ENCODE measurements at places on chromosomes 3 and 15.

DNA sequence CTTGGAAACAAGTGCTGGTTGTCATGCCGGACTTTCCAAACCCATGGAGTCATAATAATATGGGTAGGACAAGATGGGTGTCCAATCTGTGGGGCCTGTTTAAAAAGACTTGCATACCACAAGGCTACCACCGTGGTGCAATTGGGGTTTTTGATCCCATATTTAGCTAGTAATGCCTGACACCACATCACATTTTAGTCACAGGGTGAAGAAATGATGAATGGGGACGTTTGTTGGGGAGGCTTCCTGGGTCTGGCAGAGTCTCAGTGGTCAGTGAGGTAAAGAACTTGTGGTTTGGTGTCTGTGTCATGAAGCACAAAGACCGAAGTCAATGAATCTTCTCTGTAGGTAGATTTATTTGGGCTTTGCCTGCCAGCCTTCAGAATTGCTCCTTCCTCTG lies 31.0 kb downstream of the P3H2 start:
- DNase-seq = no peak
- no peak overlapping the region for H3K4me3 ChIP-seq
- H3K27ac ChIP-seq = no peak overlapping the region
- H3K36me3 ChIP-seq = no peaks in the 10 kb centered on the region
- no peaks in the 10 kb centered on the region for H3K4me1 ChIP-seq

DNA sequence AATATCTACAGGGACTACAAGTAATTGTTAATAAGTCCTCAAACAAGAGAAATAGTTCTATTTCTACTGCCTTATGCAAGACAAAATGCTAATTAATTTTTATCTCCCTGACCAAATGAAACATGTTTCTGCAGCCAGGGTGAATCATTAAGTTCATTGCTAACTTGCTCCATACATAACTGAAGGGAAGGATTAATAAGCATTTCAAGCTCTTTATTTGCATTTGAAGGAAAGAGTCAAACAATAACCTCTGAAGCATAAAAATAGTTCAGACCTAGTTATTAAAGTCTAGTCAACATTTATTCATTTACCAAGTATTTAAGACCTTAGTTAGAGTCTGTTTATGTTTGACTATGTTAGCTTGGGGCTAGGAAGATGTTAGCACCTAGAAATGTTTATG lies 120.0 kb downstream of the ATP1B3 start:
- no peak for DNase-seq
- no peaks in the 10 kb centered on the region for H3K4me1 ChIP-seq
- no peak overlapping the region for H3K27ac ChIP-seq
- H3K36me3 ChIP-seq = peaks cover 3% of the 10 kb centered on the region
- H3K4me3 ChIP-seq = no peak overlapping the region
- H3K27me3 ChIP-seq = no peaks in the 10 kb centered on the region

- no peak overlapping the region for H3K27ac ChIP-seq
- peak overlapping the region; percentile 43 for H3K4me3 ChIP-seq
- peaks cover 94% of the 10 kb centered on the region for H3K27me3 ChIP-seq
- H3K4me1 ChIP-seq = peaks cover 44% of the 10 kb centered on the region
- no peak for DNase-seq
Observed at GRCh38 chr3:169663951-169664820, 674 bp upstream of the MECOM start.

GRCh38 chr3:157094301-157094700 lies 65.6 kb downstream of the CCNL1 start:
- H3K27ac ChIP-seq = no peak overlapping the region
- no peaks in the 10 kb centered on the region for H3K36me3 ChIP-seq
- no peak overlapping the region for H3K4me3 ChIP-seq
- no peak for DNase-seq
- peaks cover 6% of the 10 kb centered on the region for H3K4me1 ChIP-seq

- DNase-seq = no peak
- no peak overlapping the region for H3K27ac ChIP-seq
Observed at GRCh38 chr3:15215996-15216395, 9.9 kb downstream of the CAPN7 start.

DNA sequence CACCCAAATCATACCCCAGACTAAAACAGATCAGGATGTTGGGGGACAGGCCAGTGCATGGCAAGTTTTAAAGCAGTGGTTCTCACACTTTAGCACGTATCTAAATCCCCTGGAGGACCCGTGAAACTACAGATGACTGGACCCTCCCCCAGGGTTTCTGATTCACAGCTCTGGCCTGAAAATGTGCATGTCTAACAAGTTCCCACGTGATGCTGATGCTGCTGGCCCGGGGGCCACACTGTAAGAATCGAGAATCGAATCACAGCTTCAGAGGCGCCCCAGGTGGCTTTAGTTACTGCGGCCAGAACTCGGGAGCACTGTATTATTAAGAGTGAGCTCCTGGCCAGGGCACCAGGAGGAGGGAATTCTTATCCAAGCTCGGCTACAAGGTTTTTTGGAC lies 11.6 kb downstream of the ADAMTS17 start:
- DNase-seq = no peak
- H3K27me3 ChIP-seq = no peaks in the 10 kb centered on the region
- H3K36me3 ChIP-seq = no peaks in the 10 kb centered on the region

DNA sequence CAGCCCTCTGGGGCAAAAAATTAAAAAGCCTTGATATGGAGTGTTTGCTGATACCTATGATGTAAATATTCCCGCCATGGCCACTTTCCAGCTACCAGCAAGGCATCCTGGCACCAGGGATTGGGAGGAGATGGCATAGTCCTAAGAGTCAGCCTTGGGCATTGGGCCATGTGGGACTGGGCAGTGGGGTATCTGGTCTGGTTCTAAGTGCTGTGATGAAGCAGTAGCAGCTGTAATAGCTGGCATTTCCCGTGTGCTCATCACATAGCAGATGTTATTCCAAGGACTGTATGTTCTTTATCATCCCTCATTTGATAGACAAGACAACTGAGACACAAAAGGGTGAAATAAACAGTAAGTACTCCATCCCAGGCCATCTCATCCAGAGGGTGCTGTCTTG lies 6.9 kb upstream of the SACM1L start:
- H3K4me1 ChIP-seq = no peaks in the 10 kb centered on the region
- H3K36me3 ChIP-seq = peaks cover 12% of the 10 kb centered on the region
- no peak overlapping the region for H3K4me3 ChIP-seq
- DNase-seq = no peak

GRCh38 chr3:108067768-108068167 lies 23.1 kb downstream of the CD47 start:
- no peaks in the 10 kb centered on the region for H3K27me3 ChIP-seq
- no peak overlapping the region for H3K4me3 ChIP-seq
- DNase-seq = no peak
- no peaks in the 10 kb centered on the region for H3K4me1 ChIP-seq

- H3K4me3 ChIP-seq = no peak overlapping the region
- H3K36me3 ChIP-seq = peaks cover 4% of the 10 kb centered on the region
- no peaks in the 10 kb centered on the region for H3K27me3 ChIP-seq
Observed at GRCh38 chr3:125005676-125006075, 50.1 kb downstream of the HEG1 start.

DNA sequence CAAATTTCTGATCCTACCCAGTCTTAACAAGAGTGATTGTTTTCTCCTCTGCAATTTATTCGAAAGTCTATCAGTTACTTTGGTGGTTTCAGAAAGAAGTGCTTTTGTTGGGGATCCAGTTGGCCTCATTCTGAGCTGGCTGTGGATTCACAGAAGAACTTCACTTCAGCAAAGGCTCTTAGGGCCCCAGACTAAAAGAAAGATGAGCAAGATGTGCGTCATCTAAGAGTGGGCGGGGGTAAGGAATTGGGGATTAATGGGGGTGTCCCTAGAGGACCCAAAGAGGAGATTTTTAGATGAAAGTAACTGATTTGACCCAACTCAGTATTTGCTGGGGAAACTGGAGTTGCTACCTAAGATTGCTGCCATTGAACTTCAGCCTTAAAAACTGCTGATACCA lies 63.9 kb upstream of the TSEN2 start:
- H3K27ac ChIP-seq = no peak overlapping the region
- no peak for DNase-seq
- H3K27me3 ChIP-seq = no peaks in the 10 kb centered on the region
- H3K36me3 ChIP-seq = no peaks in the 10 kb centered on the region

GRCh38 chr15:51558411-51558810 lies 64.2 kb downstream of the DMXL2 start:
- no peaks in the 10 kb centered on the region for H3K27me3 ChIP-seq
- no peaks in the 10 kb centered on the region for H3K4me1 ChIP-seq
- no peak for DNase-seq
- H3K36me3 ChIP-seq = peaks cover 4% of the 10 kb centered on the region
- H3K27ac ChIP-seq = no peak overlapping the region

GRCh38 chr3:174862101-174862500 lies 3.0 kb downstream of the NAALADL2 start:
- H3K4me1 ChIP-seq = no peaks in the 10 kb centered on the region
- DNase-seq = no peak

- DNase-seq = no peak
- H3K4me1 ChIP-seq = no peaks in the 10 kb centered on the region
- no peaks in the 10 kb centered on the region for H3K27me3 ChIP-seq
- no peak overlapping the region for H3K4me3 ChIP-seq
- no peaks in the 10 kb centered on the region for H3K36me3 ChIP-seq
Observed at GRCh38 chr3:116341381-116341780, 103.9 kb downstream of the LSAMP start.

DNA sequence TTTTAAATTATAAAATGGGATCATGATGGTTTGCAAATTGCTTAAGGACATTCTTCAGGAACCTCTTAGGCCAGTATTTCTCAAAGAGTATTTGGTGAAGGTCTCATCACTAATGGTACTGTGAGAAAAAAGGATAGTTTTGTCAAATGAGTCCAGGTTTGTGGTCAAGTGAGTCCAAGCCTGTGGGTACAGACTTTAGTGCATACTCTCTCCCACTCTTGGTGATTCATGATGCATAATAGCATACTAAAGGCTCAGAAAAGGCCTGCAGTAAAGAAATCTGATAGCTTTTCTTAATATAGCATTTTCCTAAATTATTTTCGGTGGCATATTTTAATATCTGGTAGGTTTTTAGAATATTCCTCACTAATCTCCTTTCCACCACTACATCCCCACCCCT lies 20.0 kb downstream of the BOC start:
- H3K4me1 ChIP-seq = peaks cover 24% of the 10 kb centered on the region
- H3K4me3 ChIP-seq = no peak overlapping the region

GRCh38 chr3:185056908-185057307 lies 96.0 kb downstream of the C3orf70 start:
- H3K27me3 ChIP-seq = no peaks in the 10 kb centered on the region
- no peak for DNase-seq
- no peak overlapping the region for H3K4me3 ChIP-seq
- no peak overlapping the region for H3K27ac ChIP-seq
- H3K36me3 ChIP-seq = peaks cover 12% of the 10 kb centered on the region

GRCh38 chr3:182413061-182413460 lies 380.2 kb upstream of the ATP11B start:
- no peak for DNase-seq
- no peaks in the 10 kb centered on the region for H3K27me3 ChIP-seq
- H3K4me1 ChIP-seq = no peaks in the 10 kb centered on the region
- H3K4me3 ChIP-seq = no peak overlapping the region
- H3K27ac ChIP-seq = no peak overlapping the region

DNA sequence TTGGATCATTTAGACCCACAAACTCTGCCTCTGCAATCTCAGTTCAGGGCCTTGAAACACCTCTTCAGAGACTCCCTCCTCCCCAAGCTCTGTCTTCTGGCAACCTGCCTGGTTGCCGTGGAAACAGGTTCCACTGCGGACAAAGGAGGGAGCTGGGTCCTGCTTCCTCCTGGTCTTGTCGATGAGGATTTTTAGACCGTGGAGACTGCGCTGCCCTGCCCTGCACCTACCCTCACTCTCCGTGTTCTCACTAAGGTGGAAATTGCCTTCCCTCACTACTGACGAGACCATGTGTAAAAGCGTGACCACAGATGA lies at the start of gene RTP1:
TSS of gene RTP1 (plus strand) at position 152 of the 315 bp plus-strand sequence. CDS start at position 182, 30 bp downstream.
- no peak within 1 kb of the TSS for H3K27ac ChIP-seq
- H3K4me3 ChIP-seq = no peak within 1 kb of the TSS
- peak; percentile 66 for DNase-seq
- H3K4me1 ChIP-seq = peaks cover 9% of the 10 kb centered on the region

- no peak for DNase-seq
- H3K36me3 ChIP-seq = no peaks in the 10 kb centered on the region
- peak overlapping the region; percentile 59 for H3K4me3 ChIP-seq
- peaks cover 21% of the 10 kb centered on the region for H3K4me1 ChIP-seq
Observed at GRCh38 chr15:83654379-83655236, 685 bp downstream of the ADAMTSL3 start.

GRCh38 chr15:60026555-60026954 lies 22.4 kb downstream of the FOXB1 start:
- peaks cover 2% of the 10 kb centered on the region for H3K27me3 ChIP-seq
- no peak for DNase-seq
- H3K4me1 ChIP-seq = no peaks in the 10 kb centered on the region

GRCh38 chr3:4356546-4357410 lies 53.6 kb downstream of the SETMAR start:
- DNase-seq = no peak
- peaks cover 7% of the 10 kb centered on the region for H3K4me1 ChIP-seq
- H3K27me3 ChIP-seq = no peaks in the 10 kb centered on the region
- H3K36me3 ChIP-seq = peaks cover 3% of the 10 kb centered on the region
- H3K4me3 ChIP-seq = no peak overlapping the region
- H3K27ac ChIP-seq = peak overlapping the region; percentile 79

DNA sequence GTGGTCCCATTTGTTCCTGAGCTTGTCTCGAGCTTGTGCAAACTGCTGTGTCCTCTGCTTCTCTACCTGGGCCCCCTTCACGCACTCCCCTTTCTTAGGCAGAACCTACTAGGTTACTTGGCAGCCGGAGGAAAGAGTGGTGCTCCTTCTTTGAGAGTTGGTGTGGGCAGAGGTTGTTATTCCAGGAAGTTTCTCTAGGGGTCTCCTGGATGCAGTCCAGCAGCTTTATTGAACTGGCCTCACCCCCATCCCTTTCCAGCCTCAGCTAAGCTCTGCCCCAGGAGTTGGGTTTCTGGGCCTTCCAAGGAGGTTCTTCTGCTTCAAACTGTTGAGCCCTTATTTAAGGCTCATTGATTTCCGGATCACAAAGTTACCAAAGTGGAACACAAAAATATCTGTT lies 103.2 kb downstream of the C3orf70 start:
- H3K36me3 ChIP-seq = peaks cover 33% of the 10 kb centered on the region
- DNase-seq = no peak
- peaks cover 7% of the 10 kb centered on the region for H3K4me1 ChIP-seq
- no peak overlapping the region for H3K4me3 ChIP-seq
- H3K27me3 ChIP-seq = no peaks in the 10 kb centered on the region
- no peak overlapping the region for H3K27ac ChIP-seq

DNA sequence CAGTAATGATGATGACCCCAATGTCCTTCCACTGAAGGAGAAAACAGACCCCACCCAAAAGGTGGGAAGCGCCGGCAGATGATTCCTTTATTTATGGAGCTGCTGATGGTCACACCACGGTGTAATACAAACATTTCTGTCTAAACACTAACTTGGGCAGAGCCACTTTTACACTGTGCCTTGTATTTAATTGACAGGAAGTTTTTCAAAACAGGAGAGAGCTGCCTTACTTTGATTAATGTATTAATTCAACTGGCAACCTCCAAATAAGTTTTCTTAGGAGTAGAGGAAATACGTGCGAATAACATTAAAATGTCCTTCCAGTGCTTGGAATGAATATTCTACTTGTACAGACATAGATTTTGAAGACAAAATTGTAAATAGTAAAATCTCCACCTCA lies 70.4 kb downstream of the WWTR1 start:
- no peak for DNase-seq
- H3K4me1 ChIP-seq = peaks cover 3% of the 10 kb centered on the region
- H3K27me3 ChIP-seq = peaks cover 2% of the 10 kb centered on the region
- no peak overlapping the region for H3K4me3 ChIP-seq
- no peak overlapping the region for H3K27ac ChIP-seq
- no peaks in the 10 kb centered on the region for H3K36me3 ChIP-seq

All from spinal cord (tissue), 10 donors.